Right cardiac atrium (tissue), 5 donors: ENCODE measurements at places on chromosomes 2 and 18.

GRCh38 chr2:23464905-23465537 lies 80.0 kb downstream of the KLHL29 start:
- DNase-seq, result no peak

DNA sequence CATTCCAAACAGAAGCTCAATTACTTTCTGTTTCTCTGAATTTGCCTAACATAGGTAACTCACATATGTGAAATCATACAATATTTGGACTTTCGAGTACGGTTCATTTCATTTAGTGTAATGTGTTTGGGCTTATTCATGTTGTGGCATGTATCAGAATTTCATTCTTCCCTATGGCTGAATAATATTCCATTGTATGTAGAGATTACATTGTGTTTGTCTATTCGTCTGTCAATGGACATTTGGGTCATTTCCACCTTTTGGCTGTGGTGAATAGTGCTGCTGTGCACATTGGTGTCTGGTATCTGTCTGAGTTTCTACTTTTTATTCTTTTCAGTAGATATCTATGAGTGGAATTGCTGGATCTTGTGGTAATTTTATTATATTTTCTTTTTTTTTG lies 43.9 kb downstream of the LBH start:
- no peak for DNase-seq

DNA sequence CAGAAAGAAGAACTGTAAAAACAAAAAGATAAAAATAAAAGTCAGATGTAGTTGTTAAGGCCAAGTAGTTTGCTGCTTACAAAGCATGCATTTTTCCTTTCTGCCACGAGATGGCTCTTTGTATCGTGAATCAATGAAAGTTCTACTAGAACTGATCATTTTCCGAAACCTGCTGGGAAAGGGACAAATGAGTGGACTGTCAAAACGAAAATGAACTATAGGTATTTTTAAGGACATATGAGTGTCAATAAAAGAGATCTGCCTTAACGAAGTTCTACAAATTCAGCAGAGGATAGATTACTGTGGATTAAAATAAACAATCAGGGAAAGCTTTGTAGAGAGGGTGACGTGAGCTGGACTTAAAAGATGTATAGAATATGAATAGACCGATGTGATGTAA lies 15.0 kb upstream of the ELOA2 start:
- DNase-seq, result no peak

- no peak for DNase-seq
Measured at GRCh38 chr18:70469916-70470315, 181.1 kb downstream of the SOCS6 start.

DNA sequence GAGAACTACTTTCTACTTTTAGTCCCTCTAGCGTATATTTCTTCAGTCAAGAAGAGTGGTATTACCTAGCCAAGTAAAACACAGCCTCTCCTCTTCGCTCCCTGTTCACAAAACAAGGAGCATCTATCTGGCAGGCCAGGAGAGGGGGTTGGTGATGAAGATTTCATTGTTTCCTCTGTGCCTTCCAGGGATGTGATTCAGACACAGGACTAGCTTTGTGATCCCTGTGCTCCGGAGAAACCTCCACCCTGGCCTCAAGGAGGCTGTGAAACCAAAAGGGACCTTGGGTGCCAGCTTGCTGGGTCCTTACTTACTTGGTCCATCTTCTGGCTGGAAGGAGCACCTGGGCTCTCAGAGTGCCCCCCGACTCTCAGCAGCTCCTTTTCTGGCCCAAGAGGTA lies 5.7 kb downstream of the RHOB start:
- no peak for DNase-seq

GRCh38 chr2:233371641-233372040 lies 17.3 kb downstream of the DGKD start:
- DNase-seq, result no peak

- DNase-seq, result no peak
Measured at GRCh38 chr2:60070736-60071489, 482.5 kb downstream of the BCL11A start.

GRCh38 chr2:172288603-172289002 lies 138.8 kb upstream of the ITGA6 start:
- no peak for DNase-seq

- no peak for DNase-seq
Measured at GRCh38 chr2:60808330-60808801, 52.3 kb downstream of the PAPOLG start.

- no peak for DNase-seq
Measured at GRCh38 chr18:6722690-6723089, 6.8 kb upstream of the ARHGAP28 start.

GRCh38 chr2:233084488-233084887 lies 24.3 kb downstream of the INPP5D start:
- DNase-seq, result peak; percentile 79

DNA sequence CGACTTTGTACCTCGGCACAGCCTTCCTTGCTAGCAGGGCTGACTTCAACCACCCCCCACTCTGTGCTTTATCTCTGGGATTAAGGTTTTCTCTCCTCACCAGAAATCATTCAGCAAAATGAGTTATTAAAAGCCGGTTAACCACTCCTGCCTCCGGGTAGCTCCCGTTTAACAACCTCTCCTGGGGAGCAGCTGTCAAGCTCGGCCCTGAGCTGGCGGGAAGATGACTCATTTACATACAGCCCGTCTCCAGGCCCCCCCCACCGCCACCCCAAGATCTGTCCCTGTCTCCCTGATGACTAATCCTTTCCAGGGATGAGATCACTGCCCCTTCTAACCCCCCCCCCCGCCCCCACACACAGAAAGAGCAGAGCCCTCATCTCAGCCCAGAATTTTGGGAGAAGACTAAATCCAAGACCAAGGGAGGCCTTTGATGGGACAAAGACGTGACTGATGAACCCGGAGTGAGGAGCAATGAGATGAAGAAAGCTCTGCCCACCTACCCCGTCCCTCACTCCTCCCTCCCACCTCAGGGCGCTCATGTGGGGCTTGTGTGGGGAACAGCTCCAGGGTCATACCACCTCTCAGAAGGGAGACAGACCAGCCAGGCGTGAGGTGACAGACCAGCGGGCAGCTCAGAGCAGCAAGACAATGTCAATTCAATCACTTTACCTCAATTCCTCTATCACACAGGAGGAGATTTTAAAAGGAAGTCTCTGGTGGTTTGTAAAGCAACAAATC lies 131.4 kb downstream of the MSH2 start:
- no peak for DNase-seq

DNA sequence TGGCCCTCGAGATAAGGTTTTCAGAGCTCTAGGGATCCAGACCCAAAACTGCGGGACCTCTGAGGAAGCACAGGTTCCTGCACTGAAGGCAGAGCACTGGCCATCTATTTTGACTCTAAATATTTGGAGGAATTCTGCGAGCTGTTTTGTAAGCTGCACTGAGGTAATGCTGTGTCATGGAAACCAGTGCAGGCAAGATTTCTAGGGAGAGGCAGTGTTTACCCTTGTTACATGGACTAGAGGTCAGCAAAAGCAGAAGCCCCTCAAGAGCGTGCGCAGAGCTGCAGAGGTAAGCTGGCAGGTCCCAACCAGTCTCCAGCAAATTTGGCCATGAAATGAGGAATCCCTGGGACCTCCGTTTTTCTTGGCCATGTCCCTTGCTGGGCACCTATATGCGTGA lies 137.3 kb downstream of the RNF152 start:
- no peak for DNase-seq
